CD4-positive, alpha-beta T cell treated with Interleukin-15 for 1 hour (primary cell): ENCODE measurements at places on chromosomes 11 and 22.

DNA sequence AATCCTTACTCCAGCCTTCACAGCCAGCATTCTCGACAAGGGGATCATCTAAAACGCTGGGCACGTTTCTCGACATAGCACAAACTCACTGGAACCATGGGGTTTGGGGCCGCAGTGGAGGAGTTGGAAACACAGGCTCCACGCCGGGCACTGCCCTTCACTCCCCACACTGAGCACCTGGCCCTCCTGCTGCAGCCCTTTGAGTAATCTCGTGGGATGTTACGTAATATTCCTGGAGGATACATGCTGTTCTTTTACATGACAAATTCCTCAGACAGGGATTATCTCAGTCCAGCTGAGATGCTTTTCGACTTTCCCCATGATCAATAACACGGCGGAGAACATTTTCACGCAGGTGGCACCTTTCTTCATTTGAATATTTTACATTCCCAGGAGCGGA is 408.0 kb downstream of the SHANK2 start:
- no peak for DNase-seq

DNA sequence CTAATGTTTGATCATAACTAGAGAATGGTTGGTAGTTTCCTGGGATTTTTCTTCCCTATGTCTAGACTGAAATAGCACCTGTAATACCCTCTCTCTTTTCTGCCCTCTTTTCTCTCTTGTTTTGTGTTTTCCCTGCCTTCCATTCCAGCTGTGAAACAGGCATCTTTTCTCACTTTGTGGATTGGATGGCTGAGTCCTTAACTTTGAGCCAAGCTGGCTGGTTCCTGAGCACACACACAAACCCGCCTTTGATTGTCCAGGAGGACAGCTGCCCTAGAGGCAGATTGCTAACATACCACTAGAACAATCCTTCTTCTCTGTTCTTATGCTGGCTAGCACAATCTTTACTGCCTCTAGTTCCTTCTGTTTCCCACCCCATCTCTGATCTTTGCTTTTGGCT is 17.7 kb downstream of the CTNND1 start:
- no peak for DNase-seq

DNA sequence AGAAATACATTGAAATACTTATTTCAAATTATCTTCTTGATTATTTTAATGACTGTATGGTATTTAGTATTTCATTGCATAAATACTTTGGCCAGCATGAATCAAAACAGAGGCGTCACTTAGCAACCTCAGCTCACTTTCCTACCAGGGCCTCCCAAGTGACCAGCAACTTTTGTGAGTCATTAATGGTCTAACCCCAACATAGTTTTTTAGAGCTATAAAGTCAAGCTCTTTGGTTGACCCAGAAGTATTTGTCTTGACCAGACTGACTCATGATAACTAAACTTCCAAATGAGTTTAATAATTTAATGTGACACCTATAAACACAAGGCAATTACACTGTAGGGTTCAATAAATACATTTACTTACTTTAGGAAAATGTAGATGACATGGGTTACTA is 27.9 kb upstream of the RBMXL2 start:
- no peak for DNase-seq

- no peak for DNase-seq
Observed at GRCh38 chr11:65516135-65516968, 8.5 kb upstream of the SCYL1 start.

DNA sequence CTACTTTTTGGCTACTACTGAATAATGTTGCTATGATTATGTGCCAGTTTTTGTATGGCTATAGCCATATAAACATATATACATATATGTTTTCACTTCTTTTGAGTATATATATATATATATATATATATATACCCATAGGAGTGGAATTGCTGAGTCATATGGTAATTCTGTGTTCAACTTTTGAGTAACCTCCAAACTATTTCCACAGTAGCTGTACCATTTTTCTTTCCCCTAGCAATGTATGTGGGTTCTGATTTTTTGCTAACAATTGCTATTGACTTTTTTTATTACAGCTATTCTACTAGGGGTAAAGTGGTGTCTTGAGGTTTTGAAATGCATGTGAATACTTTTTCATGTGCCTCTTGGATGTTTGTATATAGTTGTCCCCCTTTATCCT is 30.4 kb downstream of the CBL start:
- DNase-seq: no peak

DNA sequence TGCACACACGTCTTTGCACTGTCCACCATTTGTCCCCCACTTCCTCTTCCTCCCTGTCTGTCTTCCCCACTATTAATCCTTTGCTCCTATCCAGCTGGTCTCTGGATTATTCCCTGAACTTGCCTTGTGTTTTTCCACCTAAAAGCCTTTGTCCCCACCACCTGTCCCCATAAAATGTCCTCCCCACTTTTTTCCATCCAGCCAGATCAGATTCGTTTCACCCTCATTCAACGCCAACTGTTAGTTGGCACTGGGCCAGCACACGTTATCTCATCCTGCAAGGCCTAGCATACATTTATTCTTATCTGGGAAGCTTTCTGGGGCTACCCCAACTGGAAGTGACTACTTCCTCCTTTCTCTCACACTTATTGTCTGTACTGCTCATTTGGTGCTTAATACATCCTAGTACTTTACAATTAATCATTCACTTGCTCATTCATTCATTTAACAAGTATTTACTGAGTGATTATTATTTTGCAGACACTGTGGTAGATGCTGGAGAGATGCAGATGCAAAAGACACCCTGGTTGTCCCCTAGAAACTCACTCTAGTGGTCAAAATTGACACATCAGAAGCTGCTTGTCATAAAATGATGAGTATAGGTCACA is 96.2 kb downstream of the RASSF10 start:
- no peak for DNase-seq

DNA sequence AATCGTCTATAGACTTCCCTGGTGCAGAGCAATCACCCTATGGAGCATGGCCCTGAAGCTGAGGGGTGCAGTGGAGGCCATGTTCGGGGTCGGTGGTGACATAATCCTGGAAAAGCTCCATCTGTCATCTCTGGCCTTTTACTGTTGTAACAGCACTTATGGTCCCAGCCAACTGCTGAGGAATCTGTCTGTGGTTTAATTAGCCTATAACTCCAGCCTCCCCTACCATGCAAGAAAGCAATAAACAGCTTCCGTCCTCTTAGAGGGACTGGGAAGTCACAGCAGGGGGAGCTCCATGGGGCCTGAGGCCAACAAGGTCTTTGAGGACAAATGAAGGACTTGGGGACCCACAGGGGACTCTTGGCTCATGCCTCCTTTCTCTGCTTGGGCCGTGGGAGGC is 159.1 kb upstream of the NECTIN1 start:
- no peak for DNase-seq

- no peak for DNase-seq
Observed at GRCh38 chr11:80186692-80187091, 745.9 kb upstream of the TENM4 start.

- DNase-seq: no peak
Observed at GRCh38 chr11:94831529-94831928, 63.4 kb downstream of the AMOTL1 start.

GRCh38 chr11:100863080-100863581 is 176.0 kb downstream of the ARHGAP42 start:
- DNase-seq: no peak

DNA sequence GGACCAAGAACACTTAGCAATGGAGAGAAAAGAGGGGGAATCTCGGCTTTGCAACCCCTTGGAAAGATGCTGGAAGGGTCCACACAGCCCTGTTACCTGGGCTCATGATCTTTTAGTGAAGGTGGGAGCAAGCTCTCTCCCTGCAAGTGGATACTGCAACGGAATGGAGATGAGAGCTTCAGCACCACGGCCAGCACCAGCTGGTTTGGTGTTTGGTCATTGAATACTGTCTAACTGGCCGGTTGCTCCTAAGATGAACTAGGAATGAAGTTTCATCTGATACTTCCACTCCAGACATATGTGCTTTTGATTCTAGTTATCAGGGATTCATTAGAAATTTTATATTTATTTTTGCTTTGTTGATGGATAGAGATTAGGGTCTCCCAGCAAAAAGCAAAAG is 16.3 kb downstream of the HTR3A start:
- no peak for DNase-seq

- no peak for DNase-seq
Observed at GRCh38 chr11:67317888-67318555, 14.7 kb downstream of the SSH3 start.

DNA sequence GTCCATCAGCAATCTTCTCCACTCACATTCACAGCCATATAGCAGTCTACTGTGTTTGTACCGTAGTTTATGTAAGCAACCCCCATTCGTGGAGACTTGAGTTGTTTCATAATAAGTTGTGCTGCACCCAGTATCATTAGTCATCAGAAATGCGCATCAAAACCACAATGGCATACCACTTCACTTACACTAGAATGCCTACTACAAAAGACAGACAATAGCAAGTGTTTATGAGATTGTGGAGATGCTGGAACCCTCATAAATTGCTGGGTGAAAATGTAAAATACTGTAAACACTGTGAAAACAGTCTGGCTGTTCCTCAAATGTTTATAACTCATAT is 133.3 kb downstream of the ATXN10 start:
- no peak for DNase-seq

- no peak for DNase-seq
Observed at GRCh38 chr11:133601641-133602040, 69.3 kb upstream of the OPCML start.

- no peak for DNase-seq
Observed at GRCh38 chr11:106077609-106078455, at the start of gene AASDHPPT. Gene AASDHPPT, plus strand, starts transcription at chr11:106077662. Its CDS starts 49 bp downstream, at chr11:106077711.

- DNase-seq: no peak
Observed at GRCh38 chr11:6636480-6636879, 17.3 kb upstream of the TPP1 start.

DNA sequence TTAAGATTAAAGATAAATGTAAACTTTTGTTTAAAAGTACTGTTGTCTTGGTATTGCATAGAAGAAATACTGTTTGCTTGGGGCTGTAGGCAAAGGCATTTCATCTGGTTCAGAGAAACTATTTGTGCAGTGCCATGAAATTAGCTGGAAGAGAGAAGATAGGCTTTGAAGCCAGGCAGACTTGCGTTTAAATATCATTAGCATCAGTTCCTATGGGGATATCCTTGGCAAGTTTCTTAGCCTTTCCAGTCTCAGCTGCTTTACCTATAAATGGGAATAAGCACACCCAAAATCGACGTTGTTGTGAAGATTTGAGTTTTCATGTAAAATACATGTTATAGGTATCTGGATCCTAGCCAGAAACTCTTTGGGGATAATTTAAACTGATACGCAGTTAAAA is 133.9 kb downstream of the FBXO7 start:
- no peak for DNase-seq

DNA sequence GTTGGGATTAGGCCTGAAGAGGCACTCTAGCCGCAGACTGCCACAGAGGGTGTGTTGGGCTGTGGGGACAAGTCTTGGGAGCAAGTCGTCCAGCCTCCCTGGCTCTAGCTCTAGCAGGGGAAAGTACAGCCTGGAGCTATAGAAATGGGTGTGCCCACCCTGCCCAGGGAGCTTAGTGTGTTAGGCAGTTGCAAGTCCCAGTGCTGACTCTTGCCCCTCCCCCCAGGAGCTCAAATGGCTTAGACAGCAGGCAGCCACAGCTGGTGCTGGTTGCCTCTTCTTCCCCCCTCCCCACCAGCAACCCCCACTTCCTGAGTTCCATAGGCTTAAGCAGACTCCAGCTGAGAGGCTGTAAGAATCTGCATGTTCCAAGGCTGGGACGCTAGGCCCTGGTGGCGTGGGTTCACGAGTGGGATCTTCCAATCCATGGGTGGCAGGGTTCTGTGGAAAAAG is 61.2 kb downstream of the GUCY1A2 start:
- DNase-seq: no peak

DNA sequence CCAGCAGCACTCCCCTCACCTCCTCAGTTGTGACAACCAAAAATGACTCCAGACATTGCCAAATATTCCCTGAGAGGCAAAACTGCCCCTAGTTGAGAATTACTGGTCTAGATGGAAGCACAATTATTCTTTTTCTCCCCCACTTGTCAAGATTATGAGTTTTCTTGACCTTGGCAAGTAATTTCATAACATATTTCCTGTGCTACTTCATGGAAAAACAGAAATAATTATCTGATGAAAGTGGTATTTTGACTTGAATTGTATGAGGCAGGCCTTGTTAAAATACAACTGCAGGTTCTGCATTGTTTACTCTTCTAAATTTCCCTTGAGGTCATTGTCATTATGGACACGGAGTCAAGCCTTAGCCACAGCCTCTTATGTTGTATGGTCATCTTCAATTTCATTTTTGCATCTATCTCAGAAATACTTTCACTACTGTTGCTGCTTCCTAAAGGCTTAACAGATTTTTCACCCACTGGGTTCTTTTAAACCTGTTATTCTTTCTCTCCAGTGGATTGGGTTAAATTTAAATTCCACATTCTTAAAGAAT is 32.2 kb upstream of the LDLRAD3 start:
- no peak for DNase-seq

GRCh38 chr22:47121791-47122190 is 359.3 kb downstream of the TBC1D22A start:
- DNase-seq: no peak

DNA sequence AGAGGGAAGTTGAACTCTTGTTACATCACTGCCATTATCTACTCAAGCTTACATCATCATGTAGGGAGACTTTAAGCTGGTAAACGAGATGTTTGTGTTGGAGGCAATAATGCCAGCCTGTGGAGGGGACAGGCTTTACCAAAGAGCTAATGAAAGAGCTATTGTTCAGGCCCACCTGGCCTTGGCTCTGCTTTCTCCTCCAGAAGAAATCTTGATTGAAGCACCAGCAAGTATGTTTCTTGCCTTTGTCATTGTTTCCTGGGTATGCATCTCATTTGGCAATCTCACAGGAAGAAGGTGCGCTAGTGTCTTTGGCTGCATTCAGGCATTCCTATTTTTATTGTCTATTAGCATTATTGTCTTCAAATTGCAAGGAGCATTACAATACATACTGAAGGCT is 16.7 kb upstream of the CARD18 start:
- no peak for DNase-seq

- DNase-seq: no peak
Observed at GRCh38 chr11:4539603-4540219, 5.3 kb upstream of the OR52M1 start.

- DNase-seq: no peak
Observed at GRCh38 chr11:134072844-134073243, 4.0 kb downstream of the JAM3 start.

GRCh38 chr11:46537537-46538295 is 56.1 kb downstream of the AMBRA1 start:
- DNase-seq: peak; percentile 60

- DNase-seq: no peak
Observed at GRCh38 chr11:118703563-118704106, 24.2 kb upstream of the TREH start.

GRCh38 chr11:112925516-112926310 is 35.5 kb upstream of the NCAM1 start:
- no peak for DNase-seq

GRCh38 chr22:32776802-32777201 is 24.7 kb upstream of the TIMP3 start:
- DNase-seq: no peak

GRCh38 chr11:130208241-130209127 is 48.9 kb downstream of the ST14 start:
- no peak for DNase-seq

DNA sequence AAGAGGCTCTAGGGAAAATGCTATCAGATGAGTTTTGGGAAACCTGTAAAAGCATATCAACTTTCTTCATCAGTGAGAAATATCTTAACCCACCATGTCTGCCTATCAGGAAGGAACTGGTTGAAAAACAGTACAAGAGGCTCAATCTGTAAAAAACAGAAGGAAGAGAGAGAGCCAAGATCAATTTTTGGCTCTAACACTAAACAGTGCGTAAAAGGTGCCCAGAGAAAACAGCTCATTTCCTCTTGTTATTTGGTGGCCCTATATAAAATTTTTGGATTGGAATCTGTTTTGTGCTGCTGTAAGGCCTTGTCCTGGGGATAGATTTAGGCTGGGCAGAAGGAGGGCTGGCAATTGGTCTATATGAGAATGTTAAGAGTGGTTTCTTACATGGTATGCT is 12.1 kb downstream of the MS4A2 start:
- no peak for DNase-seq
